Hippocampal formation (tissue), 2 donors: ENCODE measurements at places on chromosomes 12 and 14.

DNA sequence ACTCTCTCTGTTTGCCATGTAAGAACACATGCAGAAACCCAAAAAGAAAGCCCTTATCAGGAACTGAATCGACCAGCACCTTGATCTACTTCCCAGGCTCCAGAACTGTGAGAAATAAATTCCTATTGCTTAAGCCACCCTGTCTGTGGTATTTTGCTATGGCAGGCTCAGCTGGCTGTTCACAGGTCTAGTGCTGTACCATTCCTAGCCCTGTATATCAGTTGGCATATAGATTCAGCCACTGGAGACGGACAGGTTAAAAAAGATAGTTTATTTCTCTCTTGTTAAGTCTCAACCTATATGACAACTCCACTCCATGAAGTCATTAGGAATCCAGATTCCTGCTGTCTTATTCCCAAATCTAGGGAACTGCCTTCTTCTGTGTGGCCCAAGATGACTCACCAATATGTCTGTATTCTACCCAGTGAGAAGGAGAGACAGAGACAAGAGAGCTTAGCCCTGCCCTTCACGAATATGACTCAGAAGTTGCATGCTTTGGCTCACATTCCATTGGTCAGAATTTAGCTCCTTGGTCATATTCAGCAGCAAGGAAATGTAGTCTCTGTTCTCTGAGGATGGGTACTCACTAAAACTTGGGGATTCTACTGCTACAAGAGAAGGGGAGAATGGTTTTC, 57.0 kb downstream of the PLEKHG7 start:
- no peak for DNase-seq

GRCh38 chr12:76945867-76946266, 67.0 kb upstream of the CSRP2 start:
- DNase-seq = no peak

- DNase-seq = no peak
These were observed 118.3 kb downstream of the DAAM1 start for GRCh38 chr14:59306775-59307174.

DNA sequence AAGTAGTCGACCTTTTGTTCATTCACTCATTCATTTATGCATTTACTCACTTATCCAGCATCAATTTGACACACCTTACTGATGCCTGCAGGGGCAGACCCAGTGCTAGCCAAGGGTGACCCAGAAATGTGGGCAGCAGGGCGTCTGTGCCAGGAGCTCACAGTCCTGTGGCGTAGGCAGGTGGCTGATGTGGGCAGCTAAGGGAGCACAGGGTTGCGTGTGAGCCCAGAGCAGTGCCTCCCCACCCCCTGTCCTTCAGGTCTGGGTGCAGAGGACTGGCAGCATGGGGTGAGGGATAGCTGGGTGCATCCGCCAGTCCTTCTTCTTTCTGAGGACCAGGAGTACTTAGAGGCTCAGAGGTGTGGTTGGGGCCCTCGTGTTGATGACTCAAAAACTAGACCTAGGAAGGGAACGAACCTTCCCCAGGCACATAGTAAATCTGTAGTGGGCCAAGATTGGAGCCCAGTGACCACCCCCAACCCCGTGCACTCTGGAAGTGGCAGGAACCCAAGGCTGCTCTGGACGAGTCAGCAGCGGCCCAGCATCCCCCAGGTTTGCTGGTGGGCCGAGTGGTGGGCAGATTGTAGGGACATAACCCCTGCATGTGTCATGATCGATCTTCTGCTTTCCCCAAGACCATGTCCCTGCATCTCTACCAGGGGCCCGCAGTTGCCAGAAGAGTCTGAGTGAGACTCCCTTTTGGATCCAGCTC, 63.9 kb downstream of the BEGAIN start:
- DNase-seq = no peak

GRCh38 chr14:105478398-105479251, 4.0 kb downstream of the CRIP2 start:
- DNase-seq = no peak

DNA sequence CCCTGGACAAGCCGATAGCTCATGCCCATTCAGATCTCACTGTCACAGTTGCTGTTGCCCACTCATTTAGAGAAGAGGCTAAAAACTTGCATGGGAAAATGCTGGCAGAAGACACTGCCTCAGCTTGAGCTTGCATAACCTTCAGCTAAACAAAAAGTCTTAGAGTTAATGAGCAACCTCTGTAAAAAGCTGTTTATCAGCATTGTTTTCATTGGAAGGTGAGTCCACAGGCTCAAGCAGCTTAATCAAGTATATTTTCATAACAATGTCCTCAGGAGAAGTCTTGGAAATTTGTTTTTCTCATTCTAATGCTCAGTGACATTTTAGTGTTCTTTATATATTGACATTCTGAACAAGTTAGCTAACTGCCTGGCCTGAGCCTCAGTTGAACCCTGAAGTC, 872.9 kb downstream of the TMTC2 start:
- no peak for DNase-seq

GRCh38 chr12:51216642-51217041, 1.2 kb downstream of the POU6F1 start:
- no peak for DNase-seq

- peak; percentile 24 for DNase-seq
These were observed 227.4 kb downstream of the TMEM132D start for GRCh38 chr12:129676411-129676810.
